ENCODE measurements at places on chromosomes 1 and 21.

GRCh38 chr1:147756341-147756740 is 4.1 kb downstream of the GJA5 start:
- DNase-seq, result no peak

GRCh38 chr1:88735382-88735781 is 51.3 kb downstream of the PKN2 start:
- no peak for DNase-seq

DNA sequence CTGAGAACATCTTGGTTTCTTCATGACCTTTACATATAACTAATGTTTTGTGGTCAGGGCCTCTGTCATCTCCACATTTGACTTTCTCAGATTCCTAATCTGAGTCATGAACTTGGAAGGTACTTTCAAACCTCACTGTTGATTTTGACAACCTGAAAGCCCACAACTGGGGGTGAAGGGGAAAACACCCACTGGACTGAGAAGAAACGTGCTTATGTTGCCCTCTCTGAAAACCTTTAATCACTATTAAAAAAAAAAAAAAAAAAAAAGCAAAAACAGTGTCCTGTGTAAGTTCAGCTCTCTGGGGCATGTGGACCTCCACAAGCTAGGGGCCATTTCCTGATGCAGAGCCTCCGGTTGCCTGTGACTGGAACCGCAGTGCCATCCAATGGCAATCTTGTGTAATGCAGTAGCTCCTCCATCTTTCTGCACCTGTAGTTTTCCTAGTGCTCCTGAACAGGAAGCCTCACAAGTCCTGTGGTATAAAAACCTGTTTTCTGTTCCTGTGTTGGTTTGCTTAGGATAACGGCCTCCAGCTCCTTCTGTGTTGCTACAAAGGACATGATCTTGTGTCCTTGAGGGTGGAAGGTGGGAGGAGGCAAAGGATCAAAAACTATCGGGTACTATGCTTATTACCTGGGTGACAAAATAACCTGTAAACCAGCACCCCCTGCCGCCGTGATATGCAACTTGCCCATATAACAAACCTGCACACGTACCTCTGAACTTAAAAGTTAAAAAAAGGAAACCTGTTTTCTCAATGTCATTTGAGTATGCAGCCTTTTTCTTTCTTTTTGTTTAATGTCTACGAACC is 124.5 kb downstream of the ZNF648 start:
- DNase-seq, result no peak

GRCh38 chr1:223211323-223211985 is 68.4 kb upstream of the TLR5 start:
- no peak for DNase-seq

GRCh38 chr1:236750928-236751327 is 44.2 kb upstream of the MTR start:
- no peak for DNase-seq

GRCh38 chr1:6756457-6756856 is 28.8 kb upstream of the CAMTA1 start:
- no peak for DNase-seq

DNA sequence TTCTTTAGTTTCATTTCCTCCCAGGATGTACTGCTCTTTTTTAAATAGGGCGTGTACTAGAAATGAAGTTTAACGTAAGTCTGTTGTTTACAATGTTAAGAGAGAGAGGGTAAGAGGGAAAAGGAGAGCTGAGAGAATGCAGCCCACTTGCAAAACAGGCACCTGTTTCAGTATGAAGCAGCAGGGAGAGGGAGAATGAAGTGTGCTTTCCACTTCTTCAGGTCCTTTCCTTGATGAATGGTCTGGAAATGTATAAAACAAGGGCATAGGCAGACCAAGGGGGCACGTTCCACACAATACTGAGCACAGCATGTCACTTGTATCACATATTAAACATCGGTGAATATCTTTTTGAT is 2.0 kb downstream of the KCNA3 start:
- DNase-seq, result no peak

DNA sequence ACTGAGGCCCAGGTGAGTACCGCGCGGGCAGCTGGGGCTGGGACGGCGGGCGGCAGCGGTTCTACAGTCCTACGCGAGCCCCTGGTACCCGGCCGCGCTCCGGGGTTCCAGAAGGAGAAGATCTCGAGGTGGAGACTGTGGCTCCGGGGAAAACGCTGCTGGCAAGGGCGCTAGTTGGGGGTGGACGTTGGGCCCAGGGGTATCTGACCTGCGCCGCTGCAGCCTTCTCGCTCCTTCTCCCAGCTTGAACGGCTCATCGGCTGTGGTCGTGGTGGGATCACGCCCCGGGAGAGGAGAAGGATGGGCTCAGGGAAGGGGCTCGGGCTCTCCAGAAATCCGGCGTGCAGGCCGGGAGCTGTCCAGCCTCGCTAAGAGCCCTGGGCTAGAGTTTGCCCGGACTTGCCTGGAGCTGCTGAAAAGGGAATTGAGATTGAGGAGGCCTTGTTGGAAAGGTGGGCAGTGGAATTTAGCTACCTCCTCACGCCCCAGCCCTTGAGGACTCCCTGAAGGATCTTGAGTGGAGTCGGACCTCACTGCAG is 1.1 kb upstream of the POU3F1 start:
- DNase-seq, result peak; percentile 61

DNA sequence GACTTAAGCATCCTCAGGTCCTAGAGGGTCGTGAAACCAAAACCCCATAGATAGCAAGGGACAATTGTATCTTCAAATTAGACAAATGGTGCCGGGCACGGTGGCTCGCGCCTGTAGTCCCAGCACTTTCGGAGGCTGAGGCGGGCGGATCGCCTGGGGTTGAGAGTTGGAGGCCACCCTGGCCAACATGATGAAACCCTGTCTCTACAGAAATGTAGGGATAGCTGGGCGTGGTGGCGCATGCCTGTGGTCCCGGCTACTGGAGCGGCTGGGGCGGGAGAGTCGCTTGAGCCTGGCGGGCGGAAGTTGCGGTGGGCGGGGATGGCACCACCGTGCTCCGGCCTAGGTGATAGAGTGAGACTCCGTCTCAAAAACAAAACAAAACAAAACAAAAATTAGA is 780.6 kb downstream of the BRINP3 start:
- no peak for DNase-seq

DNA sequence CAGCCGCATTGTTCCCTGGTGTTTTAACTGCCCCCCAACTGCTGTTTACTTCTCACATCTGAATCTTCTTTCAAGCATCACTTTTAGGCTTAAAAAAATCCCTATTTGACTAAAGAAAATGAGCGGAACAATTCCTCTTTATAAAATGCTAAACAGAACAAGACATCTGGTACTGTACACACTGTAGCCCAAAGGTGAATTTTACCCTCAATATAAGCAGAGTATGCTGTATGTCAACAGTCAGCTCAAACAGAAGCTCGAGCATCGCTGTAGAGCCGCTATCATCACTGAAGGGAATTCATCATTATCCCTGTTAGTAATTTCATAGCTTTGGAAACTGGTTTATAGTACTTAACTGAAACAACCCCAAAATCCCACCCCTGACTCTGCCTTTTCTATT is 85.3 kb downstream of the LRRC8D start:
- DNase-seq, result no peak

DNA sequence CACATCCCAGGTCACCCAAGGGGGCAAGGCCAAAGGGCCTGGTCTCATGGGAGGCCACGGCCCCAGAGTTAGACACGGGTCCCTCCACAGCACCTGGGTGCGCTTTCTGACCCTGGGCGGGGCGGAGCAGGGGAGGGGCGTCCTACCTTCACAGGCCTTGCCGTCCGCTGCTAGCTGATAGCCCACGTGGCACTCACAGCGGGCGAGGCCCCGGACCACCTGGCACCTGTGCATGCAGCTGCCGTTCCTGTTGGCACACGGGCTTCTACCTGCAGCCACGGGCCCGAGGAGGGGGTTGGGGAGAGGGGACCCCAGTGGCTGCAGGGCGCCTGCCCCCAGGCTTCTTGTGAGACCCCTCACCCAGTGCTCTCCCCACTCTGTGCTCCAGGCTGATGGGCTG is 59.9 kb downstream of the ARHGEF16 start:
- DNase-seq, result no peak

DNA sequence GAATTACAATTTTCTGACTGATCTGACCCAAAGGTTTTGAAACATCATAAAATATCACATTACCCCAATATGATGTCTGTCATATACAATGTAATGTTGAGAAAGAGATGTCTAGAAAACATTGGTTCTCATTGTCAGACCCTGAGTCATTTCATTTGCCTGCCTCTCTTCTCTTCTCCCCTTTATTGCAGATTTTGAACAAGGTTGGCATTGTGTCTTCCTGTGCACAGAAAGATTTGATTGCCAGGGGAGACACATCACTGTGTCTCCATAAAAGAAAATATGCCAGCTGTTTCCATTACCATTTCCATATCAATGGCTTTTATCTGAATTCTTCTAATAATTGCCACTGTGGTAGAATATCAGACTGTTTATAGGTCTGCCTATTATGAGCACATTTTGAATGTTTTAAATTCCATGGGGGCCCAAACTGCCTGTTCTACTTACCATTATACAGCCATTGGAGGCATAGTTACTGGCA is 65.6 kb downstream of the IFI44 start:
- no peak for DNase-seq

DNA sequence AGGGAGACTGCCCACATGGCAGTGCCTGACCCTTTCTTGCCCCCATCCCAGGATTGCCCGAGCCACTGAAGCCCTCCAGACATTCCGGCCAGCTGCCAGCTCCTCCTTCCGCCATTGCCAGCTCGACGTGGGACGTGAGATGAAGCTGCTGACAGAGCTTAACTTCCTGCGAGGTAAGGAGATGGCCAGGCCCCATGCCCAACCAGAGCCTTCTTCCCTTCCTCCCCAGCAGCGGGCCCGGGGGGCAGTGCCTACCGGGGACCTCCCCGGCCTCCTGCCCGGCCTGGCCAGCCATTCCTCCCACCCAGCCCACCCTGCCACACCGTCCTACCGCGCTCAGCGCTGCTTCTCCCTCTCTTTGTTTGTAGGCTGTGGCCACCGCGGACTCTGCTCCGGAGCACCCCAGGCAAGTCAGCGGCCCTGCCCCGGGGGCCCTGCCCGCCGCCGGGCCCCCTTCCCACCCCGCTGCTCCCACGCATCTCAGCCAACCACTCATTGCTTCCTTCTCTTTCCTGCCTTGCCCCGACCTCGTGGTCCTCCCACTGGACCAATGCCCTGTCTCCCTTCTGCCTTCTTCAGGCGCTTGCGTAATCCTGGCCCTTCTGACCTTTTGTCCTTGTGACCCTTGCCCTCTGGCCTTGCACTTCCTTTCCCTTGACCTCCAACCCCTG is 4.9 kb downstream of the TRIM46 start:
- DNase-seq, result no peak

- DNase-seq, result peak; percentile 25
These were observed 671.9 kb upstream of the USP24 start for GRCh38 chr1:55886856-55887712.

DNA sequence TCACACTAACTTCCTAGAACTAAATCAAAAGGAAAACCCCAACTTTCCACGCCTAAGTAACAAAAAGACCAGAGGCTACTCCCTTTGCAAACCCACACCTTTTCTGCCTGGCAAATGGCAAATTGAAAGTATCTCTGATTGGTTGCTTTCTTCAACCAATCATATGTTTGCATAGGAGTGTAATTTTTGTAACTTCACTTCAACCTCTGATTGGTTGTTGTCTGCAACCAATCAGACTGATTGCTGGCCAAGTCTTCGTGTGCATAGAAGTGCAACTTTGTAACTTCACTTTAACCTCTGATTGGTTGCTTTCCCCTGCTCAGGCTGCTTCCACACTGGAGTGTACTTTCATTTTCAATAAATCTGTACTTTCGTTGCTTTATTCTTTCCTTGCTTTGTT is 36.9 kb upstream of the PADI2 start:
- peak; percentile 4 for DNase-seq

GRCh38 chr1:78834201-78834741 is 172.3 kb downstream of the ADGRL4 start:
- DNase-seq, result peak; percentile 11

DNA sequence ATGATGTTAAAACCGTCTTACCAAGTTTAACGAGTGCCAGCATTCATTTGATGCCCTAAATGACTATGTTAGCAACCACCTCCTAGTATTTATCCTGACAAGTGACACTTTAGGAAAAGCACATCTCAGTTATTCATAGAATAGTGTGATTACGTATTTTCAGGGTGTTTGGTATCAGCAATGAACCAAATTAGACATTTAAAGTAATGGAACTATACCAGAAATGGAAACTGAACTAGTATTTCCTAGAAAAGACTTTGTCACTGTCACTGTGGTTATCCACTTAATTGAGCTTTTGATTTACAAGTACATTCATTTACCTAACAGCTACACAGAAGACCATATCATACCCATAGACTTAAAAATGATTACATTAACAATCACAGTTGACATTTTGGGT is 3.6 kb upstream of the IL12RB2 start:
- DNase-seq, result no peak

GRCh38 chr1:113978863-113979702 is at the start of gene OLFML3:
Gene OLFML3 (plus strand): TSS chr1:113979474. CDS start chr1:113979517, 43 bp downstream.
- DNase-seq, result peak; percentile 99

- DNase-seq, result no peak
These were observed 6.0 kb upstream of the ARHGEF2 start for GRCh38 chr1:155984341-155984740.

- DNase-seq, result no peak
These were observed 332.1 kb downstream of the DPYD start for GRCh38 chr1:97588772-97589171.

DNA sequence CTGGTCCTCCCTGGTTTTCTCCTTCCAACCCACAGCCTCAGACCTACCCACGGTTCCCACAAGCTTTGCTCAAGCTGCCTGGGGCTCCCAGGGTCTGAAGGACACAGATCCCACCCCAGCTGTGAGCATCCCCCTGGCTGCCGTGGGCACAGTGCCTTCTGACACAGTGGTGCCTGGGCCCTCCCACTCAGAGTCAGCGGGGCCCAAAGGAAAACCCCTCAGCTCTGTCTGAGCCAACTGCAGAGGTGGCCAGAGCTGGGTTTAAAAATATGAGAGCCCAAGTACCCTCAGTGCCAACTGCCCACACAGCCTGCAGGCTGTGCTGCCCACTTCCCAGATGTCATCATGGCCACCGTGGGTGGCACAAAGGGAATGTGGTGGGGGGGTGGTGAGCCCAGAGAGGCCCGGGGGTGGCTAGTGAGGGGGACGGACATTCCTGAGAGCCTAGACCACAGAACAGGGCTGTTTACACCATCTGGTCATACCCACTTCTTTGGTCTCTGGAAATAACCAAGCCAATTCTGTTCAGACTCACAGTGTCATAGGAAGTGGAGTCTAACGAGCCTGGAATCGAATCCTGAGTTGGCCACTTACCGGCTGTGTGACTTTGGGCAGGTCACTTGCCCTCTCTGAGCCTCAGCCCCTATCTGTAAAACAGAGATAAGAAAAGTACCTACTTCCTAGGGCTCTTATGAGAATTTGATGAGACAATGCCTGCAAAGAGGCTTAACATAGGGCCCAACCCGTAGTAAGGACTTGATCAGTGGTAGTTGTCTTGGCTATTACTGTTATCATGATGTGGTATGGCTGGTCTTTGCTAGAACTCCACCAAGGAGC is 85.5 kb downstream of the CAMK2N1 start:
- no peak for DNase-seq

- no peak for DNase-seq
These were observed 42.4 kb downstream of the CRYAA start for GRCh38 chr21:43211072-43211759.

Data from mesenchymal stem cell (in vitro differentiated cells and primary cell).